ENCODE measurements at places on chromosomes 11 and 22.
A peak's percentile ranks its signal among the peaks of the same experiment; 100 is the strongest.

- no peak for DNase-seq
Measured at GRCh38 chr22:24087071-24087795, 76.1 kb downstream of the CABIN1 start.

DNA sequence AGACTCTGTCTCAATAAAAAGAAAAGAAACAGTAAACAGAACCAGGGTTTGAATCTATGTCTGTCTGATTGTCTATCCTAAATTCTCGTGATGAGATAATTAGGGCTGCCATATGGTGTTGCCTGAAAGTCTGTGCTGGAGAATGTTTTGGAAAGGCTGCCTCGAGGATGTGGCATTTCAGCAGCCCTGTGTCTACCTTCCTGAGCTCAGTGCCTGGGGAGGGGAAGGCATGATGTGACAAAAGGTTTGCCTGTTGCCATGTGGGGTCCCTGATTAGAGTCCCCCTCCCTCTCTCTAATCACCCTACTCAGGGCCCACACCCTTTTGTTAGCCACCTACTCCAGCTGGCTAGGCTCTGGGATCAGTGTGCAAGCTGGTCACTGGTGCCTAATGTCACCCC is 15.2 kb downstream of the CD82 start:
- DNase-seq = no peak

DNA sequence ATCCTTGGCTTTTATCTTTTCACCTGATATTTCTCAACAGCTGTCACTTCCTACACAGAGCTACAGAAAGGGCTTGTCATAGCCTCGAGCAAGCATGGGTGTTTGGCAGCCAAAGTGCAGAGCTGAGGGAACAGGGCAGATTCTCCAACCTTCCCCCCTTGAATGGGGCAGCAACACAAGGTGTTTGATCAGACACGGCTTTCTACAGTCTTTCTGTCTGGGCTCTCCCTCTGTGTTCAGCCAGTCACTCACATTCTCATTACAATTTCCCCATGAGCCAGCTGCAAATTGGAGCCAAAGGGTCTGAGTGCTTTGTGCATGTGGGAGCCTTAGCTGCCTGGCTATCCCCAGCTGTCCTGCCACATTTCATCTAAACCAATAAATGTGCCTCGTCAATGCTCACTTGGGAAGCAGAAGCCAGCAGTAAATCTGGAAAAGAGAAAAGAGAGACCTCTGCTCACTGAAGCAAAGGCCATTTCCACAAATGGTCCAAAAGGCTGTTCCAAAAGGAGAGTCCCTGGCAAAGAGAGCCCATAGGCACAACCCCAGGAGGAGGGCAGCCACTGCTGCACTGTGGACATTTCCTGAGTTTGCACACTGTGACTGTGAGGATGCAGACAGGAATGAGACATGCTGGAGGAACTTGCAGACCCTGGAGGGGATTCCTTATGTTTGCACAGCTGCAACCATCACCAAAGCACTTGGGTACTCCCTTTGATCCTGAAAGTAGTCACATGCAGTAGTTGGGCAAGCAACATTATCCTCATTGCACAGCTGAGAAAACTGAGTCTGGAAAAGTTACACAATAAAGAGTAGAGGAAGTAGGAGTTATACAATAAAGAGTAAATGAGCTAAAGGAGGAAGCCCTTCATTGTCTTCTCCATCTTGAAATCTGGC is 186.8 kb downstream of the FAM181B start:
- no peak for DNase-seq

DNA sequence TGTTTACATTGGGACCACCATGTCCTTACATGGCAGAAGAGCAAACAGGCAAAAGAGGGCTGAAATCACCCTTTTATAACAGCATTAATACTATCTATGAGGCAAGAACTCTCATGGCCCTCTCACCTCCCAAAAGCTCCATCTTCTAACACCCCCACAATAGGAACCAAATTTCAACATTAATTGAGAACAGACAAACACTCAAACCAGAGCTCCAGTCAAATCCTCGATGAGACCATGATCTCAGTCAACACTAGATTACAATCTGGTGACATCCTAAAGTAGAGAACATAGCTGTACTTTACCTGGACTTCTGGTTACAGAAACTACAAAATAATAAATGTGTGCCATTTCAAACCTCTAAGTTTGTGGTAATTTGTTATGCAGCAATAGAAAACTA is 25.1 kb downstream of the OR2AG2 start:
- no peak for DNase-seq

DNA sequence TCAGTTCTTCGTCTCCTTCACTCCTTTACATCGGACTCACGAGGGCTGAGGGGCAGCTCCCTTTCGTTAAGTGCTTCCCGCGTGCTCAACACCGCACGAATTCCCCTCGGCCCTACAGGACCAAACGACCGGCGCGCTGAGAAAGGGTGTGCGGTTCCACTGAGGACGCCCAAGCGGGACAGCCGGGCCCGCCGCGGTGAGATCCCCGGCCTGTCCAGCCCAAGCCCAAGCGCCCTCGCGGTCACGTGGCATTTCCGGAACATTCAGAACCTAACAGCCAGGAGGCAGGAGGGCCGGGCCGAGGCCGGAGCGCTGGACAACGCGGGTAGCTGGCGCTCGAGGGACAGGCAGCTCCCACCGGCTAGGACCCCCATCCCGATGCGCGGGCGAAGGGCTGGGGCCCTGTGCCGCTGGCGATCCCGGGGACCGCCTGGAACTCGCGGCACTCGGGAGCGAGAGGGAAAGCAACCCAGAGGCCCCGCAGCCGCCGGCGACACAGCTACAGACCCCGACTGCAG is 737 bp upstream of the STIP1 start:
- peak; percentile 91 for DNase-seq

DNA sequence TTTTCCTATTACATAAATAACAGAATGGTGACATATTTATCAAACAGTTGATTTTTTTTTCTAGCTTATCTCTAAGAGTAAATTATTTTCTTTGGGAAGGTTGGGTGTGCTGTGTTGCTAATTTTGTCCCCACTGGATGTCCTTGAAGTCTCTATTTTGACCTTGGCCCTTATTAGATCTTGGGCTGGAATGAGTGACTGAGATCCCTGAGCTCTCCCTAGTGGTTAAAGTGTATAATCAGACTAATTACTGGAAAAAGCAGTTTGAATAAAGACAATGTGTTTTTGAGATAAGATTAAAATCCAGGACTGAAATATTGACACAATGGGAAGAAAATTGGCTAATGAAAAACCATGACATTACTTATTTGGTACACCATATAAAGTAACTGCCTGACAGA is 56.1 kb downstream of the AASDHPPT start:
- DNase-seq = peak; percentile 13

DNA sequence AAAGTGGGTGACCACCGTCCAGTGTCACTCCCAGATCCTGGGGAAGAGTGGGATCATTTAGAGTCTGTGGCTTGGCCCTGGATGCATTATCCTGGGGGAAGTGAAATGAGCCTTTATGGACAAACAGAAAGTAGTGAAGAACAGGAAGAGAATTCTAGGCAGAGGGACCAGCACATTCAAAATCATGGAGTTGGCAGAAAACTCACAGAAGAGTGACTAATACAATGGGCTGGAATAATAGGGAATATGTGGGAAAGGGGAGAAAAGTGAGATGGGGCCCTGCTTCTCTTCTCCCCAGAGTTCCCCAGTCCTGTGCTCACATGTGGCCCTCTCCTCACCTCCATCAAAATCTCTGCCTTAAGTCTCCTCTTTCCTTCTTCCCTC is 84.3 kb downstream of the CCDC81 start:
- no peak for DNase-seq

DNA sequence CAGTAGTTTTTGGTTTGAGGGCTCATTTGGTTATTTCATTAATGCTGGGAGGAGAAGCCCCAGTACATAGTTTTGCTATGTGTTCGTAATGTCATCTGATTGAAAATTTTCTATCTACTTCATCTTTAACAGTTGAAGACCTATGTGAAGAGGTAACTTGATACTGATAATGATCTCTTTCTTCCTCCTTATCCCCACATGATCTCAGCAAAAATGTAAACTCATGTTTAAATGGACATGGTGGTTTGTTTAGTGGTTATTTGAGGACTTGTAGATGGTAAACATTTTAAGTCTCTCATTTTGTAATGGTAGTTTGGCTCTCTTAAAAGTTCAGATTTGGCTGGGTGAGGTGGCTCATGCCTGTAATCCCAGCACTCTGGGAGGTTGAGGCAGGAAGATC is 53.7 kb upstream of the SPTBN2 start:
- DNase-seq = no peak

DNA sequence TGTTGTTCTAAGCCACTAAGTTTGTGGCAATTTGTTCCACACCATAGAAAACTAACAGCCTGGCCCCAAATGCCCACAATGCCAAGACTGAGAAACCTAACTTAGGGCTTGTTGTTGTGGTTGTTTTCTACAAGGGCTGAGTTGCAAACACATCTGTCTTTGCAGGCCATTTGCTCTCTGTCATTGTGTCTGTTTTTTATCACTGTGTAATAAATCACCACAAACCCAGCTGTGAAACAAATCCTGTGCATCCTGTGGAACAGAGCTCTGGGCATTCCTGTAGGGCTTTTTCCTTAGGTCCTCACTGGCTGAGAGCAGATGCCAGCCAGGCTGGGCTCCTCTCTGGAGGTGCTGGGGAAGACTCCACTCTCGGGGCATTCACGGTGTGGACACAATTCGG is 15.7 kb upstream of the SYT8 start:
- no peak for DNase-seq

DNA sequence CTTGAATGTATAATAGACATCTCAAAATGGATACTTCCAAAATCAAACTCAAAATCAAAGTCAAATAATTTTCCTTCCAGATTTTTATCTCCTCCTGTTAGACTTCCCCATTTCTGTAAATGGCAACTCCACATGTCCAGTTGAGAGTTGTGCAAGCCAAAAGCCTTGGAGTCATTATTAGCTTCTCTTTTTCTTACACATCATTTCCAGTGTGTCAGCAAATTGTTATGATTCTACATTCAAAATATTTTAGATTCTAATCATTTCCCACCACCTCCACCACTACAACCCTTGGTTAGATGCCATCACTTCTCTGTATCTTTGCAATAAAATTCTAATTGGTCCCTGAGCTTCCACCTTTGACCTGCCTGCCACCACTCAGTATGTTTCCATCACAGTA is 155.7 kb downstream of the CNTN5 start:
- no peak for DNase-seq

Measured in mesendoderm (in vitro differentiated cells).